ENCODE measurements at places on chromosomes 1 and 21. TPM values are rescaled to one million over a fixed set of nuclear protein-coding genes. Genes with fewer than 3 reads are reported as not detected.

- peak; percentile 96 for ATAC-seq
Observed at GRCh38 chr1:8495928-8496401, 178.1 kb downstream of the SLC45A1 start.

The SLC6A9 gene
- total RNA-seq: 2.8 TPM

- no peak for ATAC-seq
Observed at GRCh38 chr1:23037081-23037740, 17.9 kb downstream of the KDM1A start.

DNA sequence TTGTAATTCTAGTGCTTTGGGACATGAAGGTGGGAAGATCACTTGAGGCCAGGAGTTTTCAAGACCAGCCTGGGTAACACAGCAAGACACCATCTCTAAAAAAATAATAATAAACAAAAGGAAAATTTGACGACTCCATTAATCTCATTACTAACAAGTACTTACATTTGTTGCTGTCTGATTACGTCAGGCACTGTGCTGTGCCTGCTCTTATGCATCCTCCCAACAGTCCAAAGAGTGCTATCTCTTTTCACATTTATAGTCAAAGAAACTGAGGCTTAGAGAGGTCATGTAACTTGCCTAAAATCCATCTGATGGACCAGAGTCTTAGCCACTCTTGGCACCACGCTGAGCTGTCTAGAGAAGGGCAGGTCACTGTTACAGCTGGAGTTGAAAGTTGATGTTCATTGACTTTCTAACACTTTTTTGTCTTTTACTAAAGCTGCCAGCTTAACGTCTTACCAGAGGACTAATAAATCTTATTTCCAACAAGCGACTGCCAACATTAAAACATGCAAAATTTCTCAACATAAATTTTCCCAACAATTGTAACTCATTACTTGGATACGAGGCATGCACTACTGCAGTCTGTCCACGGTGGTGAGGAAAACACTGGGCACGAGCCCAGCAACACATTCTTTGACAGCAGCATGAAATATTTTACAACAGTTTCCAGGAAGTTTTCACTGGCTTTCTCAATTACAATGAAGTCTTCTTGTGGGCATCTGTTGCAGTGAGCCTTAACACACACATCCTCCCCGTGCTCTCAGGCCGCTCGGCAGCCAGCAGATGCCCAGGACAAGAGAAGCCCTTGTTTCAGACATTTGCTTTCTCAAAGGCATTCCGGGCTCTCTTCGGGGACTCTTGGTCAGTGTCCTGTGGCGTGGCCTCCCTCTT lies 262.9 kb upstream of the PROX1 start:
- ATAC-seq: no peak

The KCNJ15 gene
- total RNA-seq: 0.69 TPM

- ATAC-seq: no peak
Observed at GRCh38 chr1:158003406-158003800, 10.0 kb downstream of the KIRREL1 start.

GRCh38 chr1:231527586-231528171 lies 790 bp upstream of the TSNAX start:
- peak; percentile 11 for ATAC-seq

The CYYR1 gene
- total RNA-seq: not detected

DNA sequence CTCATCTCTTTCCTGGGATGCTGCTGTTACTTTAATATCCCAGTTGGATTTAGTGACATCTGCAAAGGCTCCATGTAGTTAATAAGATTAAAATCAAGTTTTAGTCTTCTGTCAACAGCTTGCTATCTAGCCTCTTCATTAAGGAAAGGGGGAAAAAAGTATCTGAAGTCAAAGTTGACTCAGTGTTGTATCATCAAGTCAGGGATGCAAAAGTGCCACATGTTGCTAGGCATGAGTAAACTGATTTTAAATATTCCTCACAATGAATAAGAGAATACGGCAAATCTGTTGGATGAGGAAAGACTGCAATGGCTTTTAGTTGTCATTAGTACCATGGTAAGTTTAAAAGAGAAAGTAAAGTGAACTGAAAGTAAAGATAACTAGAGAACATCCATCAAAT lies 383.2 kb upstream of the ZRANB2 start:
- ATAC-seq: no peak

- no peak for ATAC-seq
Observed at GRCh38 chr1:59928996-59929395, 2.4 kb upstream of the CYP2J2 start.

The TMEM269 gene
- 2.8 TPM for total RNA-seq

All from activated T-helper 17 cell treated with anti-CD3 and anti-CD28 coated beads, Interleukin-2, amount 50 U/mL, for 72 hours (primary cell).